Activated T-helper 1 cell treated with anti-CD3 and anti-CD28 coated beads, Interleukin-12 subunit alpha, Interleukin-12 subunit beta, Interleukin-2, Interleukin-4 antibody, amounts not matched to agents 30 ng/mL and 10 ng/mL and 1 ng/mL, durations not matched to agents 14 hours and 24 hours and 36 hours (primary cell): ENCODE measurements at places on chromosomes 16 and 17. TPM values are rescaled to one million over a fixed set of nuclear protein-coding genes. Genes with fewer than 3 reads are reported as not detected.

KRTAP2-1 gene
- total RNA-seq: not detected in 2 replicates

C1QTNF8 gene
- total RNA-seq: not detected in 2 replicates

PYDC1 gene
- not detected in 2 replicates for total RNA-seq

TSR3 gene
- total RNA-seq: 87.4 and 89.4 TPM in 2 replicates

PPY gene
- not detected in 2 replicates for total RNA-seq

ANKRD40CL gene
- not detected in 2 replicates for total RNA-seq

BAHCC1 gene
- total RNA-seq: 0.02 and 0.08 TPM in 2 replicates
